ENCODE measurements at places on chromosomes 13 and 19. TPM values are rescaled to one million over a fixed set of nuclear protein-coding genes. Genes with fewer than 3 reads are reported as not detected.

DNA sequence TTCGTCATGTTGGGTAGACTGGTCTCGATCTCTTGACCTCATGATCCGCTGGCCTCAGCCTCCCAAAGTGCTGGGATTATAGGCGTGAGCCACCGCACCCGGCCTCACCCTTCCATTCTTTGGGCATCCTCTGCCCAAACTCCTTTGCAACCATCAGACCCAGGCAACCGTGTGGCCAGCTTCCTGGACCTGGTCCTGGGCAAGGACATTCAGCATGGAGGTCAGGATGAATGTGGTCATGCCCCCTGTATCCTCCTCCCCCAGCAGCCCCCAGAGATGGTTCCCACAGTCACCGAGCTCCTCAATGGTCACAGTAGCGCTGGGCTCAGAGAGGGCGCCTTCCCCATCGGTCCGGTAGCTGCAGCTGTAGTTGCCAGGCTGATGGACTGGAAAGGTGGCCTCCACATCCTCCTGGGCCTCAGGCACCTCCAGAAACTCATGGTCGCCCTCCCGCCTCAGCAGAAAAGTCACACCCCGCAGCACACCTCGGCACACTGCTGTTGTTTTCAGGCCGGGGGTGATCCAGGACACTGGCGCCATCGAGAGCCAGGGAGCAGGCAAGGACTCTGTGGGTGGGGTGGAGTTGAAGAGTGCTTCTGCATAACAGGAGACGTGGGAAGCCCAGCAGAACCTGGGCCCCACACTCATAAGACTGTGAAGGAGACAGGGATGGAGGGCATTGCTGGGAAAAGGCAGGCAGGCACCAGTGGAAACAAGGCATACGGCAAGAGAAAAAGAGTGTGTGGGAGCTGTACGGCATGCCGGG lies 1.1 kb downstream of the A1BG start:
- peaks cover 25% of the 10 kb centered on the region for H3K4me1 ChIP-seq
- DNase-seq, result no peak
- H3K27me3 ChIP-seq, result no peaks in the 10 kb centered on the region
- H3K27ac ChIP-seq, result peak overlapping the region; percentile 39
- H3K4me3 ChIP-seq, result no peak overlapping the region
- H3K36me3 ChIP-seq, result peaks cover 18% of the 10 kb centered on the region

DNA sequence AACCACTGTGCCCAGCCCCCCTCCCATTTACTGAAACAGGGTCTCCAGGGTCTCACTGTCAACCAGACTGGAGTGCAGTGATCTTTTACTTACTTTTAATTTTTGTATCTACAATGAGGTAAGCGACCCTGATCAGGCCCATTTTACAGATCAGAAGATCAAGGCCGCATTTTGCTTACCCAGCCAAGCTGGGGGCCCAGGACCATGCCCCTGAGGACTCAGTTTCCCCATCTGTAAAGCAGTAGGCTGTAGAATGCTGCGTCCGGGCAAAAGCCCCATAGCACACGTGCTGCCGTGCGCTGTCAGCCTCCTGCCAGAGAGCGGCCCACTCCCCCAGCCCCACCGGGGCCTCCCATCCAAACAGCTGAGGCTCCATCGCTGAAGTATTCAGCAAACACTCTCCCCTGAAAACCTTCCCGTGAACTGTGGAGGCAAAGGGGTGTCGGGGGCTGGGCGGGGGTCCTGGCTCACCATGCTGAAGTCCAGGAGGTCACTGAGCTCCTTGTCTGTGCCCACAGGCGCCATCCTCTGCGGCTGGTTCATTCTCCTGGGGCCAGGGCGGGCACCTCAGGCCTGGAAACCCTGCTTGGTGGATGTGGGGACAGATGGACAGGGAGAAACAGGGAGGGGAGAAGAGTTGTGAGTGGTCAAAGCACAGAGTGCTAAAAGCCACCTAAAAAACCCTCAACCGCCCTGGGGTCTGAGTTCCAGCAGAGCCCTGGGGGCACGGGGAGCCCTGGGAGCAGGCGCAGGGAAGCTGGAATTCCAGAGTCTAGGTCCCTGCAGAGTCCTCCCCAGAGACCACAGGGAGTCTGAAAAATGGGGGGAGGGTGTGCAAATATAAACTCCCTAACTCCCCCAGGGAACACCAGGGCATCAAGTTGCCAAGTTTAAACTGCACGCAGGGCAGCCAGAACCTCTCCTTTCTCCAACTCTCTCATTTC lies 2.4 kb downstream of the TCF3 start:
- H3K4me1 ChIP-seq, result peaks cover 11% of the 10 kb centered on the region
- peak overlapping the region; percentile 95 for H3K27ac ChIP-seq

- H3K4me1 ChIP-seq, result peaks cover 14% of the 10 kb centered on the region
- H3K36me3 ChIP-seq, result no peaks in the 10 kb centered on the region
- peaks cover 28% of the 10 kb centered on the region for H3K27me3 ChIP-seq
- no peak overlapping the region for H3K27ac ChIP-seq
- DNase-seq, result no peak
- no peak overlapping the region for H3K4me3 ChIP-seq
Observed at GRCh38 chr13:112933649-112934048, 35.4 kb upstream of the MCF2L start.

DNA sequence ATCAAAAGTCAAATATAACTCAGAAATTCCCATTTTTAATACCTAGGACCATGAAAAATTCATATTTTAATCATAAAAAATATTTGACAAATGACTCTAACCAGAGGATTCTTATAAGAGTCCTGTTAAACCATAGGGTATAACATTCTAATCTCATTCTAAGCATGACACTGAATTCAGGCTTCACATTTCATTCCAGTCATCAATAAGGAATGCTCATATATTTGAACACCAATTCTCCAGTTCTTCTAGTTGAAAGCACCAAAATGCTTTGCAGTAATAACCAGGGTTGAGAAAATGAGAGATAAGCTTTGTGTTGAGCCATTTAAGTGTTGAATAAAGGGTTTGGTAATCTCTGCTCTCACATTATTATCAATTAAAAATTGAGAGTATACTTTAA lies 147.5 kb downstream of the VWA8 start:
- peaks cover 36% of the 10 kb centered on the region for H3K36me3 ChIP-seq
- H3K27me3 ChIP-seq, result no peaks in the 10 kb centered on the region
- H3K27ac ChIP-seq, result no peak overlapping the region
- no peak overlapping the region for H3K4me3 ChIP-seq
- H3K4me1 ChIP-seq, result peaks cover 11% of the 10 kb centered on the region

DNA sequence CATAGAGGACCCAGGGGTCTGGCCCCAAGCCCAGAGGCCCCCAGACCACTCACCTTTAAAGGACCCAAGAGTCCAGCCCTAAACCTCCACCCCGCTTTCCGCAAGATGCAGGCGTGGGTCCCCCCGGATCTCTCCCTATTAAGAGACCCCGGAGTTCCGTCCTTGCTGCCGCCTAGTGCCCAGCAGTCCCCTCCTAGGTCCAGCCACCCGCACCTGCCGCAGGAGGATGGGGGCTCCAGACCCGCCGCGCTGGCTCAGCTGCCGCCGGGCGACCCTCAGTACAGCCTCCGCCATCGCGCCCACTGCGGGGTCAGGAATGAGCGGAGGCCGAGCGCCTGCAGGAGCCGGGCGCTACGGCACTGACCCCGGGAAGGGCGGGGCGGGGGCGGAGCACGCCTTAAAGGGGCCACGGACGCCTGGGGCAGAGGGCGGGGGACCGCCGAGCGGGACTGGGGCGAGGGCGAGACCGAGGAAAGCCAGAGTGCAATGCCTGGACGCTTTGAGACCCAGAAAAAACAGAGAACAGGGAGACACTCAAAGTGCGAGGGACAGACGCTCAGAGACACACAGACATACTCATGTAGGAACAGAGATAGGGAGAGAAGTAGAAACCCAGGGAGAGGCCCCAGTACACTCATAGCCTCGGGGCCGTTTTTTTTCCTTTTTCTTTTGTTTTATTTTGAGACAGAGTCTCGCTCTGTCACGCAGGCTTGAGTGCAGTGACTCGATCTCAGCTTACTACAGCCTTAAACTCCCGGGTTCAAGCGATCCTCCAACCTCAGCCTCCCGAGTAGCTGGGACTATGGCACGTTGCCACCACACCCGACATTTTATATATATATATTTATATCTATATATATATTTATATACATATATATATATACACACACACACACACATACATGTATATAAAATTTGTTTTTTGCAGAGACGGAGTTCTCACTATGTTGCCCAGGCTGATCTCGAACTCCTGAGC lies at the start of gene ETHE1:
TSS of gene ETHE1 (minus strand) at position 318 of the 976 bp plus-strand sequence. CDS start at position 294, 24 bp downstream.
- peak; percentile 89 for DNase-seq
- H3K4me1 ChIP-seq, result peaks cover 20% of the 10 kb centered on the region
- H3K27ac ChIP-seq, result peak within 1 kb of the TSS; percentile 82
- H3K4me3 ChIP-seq, result peak within 1 kb of the TSS; percentile 80
- no peaks in the 10 kb centered on the region for H3K27me3 ChIP-seq

GRCh38 chr13:64327505-64328194 lies 2902.5 kb downstream of the PCDH9 start:
- no peaks in the 10 kb centered on the region for H3K27me3 ChIP-seq
- H3K4me1 ChIP-seq, result no peaks in the 10 kb centered on the region
- no peak overlapping the region for H3K27ac ChIP-seq
- H3K36me3 ChIP-seq, result no peaks in the 10 kb centered on the region

DNA sequence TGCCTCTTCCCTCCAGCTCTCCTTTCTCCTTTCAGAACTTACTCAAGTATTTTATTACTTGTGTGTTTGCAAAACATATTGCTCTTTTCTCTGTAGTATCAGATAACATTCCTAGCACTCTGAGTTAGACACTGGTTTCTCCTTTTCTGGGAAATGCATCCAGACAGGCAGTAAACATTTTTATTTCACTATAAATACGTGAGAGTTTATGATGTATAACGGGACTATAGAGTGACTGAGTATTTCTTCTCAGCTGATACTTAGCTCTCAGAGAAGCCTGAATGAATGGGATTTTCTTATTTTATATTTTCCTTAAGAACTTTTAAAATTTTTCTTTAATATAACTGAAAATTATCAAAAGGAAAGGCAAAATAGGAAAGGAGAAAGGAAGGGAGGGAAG lies 211.2 kb upstream of the EDNRB start:
- H3K27me3 ChIP-seq, result peaks cover 16% of the 10 kb centered on the region
- no peak overlapping the region for H3K27ac ChIP-seq
- DNase-seq, result no peak
- H3K4me1 ChIP-seq, result no peaks in the 10 kb centered on the region
- H3K4me3 ChIP-seq, result no peak overlapping the region

DNA sequence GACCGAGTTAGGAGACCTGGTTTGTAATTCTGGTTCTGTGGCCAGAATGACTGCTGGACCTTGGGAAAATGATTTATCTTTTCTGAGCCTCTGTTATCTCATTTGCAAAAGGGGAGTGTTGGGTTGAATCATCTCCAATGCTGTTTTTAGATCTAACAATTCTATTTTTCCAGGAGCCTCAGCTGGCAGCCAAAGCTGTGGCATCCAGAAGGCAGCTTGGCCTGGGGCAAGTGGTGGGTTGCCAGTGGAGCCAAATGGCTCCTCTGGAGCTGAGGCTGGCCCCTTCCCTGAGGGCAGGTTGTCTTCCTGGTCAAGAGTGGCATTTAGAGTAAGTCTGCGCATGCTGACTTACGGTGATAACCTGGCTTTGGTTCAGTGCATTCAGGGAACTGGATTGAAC lies 21.3 kb downstream of the B3GLCT start:
- H3K4me3 ChIP-seq, result no peak overlapping the region
- no peak for DNase-seq
- H3K27ac ChIP-seq, result no peak overlapping the region
- peaks cover 3% of the 10 kb centered on the region for H3K36me3 ChIP-seq

DNA sequence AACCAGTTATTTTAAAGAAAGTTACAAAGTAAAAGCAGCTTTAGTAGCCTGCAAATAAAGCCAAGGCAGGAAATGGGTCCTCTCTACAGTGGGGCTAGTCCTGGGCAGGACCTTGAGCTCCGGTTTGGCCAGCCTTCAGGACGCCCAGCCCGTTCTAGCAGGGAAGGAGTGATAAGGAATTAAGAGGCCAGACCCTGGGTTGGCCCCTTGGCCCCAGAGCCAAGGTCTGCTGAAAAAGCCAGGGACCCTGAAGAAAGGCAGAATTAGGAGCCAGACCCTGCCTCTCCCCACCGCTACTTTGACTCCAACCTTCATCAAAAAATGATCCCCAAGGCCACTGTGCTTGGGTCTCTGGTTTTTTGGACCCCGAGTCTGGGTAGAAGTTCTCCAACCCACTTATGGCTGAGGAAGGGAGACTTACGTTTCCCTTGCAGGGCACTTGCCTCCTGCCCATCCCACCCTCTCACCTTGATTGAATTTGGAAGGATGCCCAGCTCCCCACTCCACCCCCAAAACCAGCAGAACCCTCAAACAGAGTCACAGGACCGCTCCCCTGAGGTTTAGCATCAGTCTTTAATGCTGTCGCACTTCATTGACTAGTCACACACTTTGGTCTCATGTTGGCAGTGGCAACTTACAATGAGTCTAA lies 3.9 kb downstream of the DNAJB1 start:
- peaks cover 28% of the 10 kb centered on the region for H3K36me3 ChIP-seq
- peak overlapping the region; percentile 52 for H3K27ac ChIP-seq
- peaks cover 45% of the 10 kb centered on the region for H3K4me1 ChIP-seq
- no peaks in the 10 kb centered on the region for H3K27me3 ChIP-seq

- H3K4me3 ChIP-seq, result peak overlapping the region; percentile 72
- H3K4me1 ChIP-seq, result peaks cover 40% of the 10 kb centered on the region
- H3K27me3 ChIP-seq, result peaks cover 3% of the 10 kb centered on the region
- DNase-seq, result no peak
- H3K27ac ChIP-seq, result peak overlapping the region; percentile 83
- H3K36me3 ChIP-seq, result no peaks in the 10 kb centered on the region
Observed at GRCh38 chr13:25973085-25973484, 78.7 kb downstream of the SHISA2 start.

CPB2 gene
- not detected for total RNA-seq

ATP7B gene
- total RNA-seq, result 0.64 TPM

MYO9B gene
- total RNA-seq, result 285 TPM

ZSCAN4 gene
- total RNA-seq, result not detected

AMH gene
- 9.7 TPM for total RNA-seq

ZNF426 gene
- total RNA-seq, result 19.1 TPM

CYP2S1 gene
- total RNA-seq, result 1.2 TPM
